ENCODE measurements at places on chromosomes 5 and 9. TPM values are rescaled to one million over a fixed set of nuclear protein-coding genes. Genes with fewer than 3 reads are reported as not detected.

Gene OMD
- total RNA-seq: 2.6 TPM

Gene ARL14EPL
- not detected for total RNA-seq

Gene RANBP3L
- not detected for total RNA-seq

Gene NKD2
- 17.1 TPM for total RNA-seq

Gene ORM2
- not detected for total RNA-seq

Gene GABRA6
- total RNA-seq: not detected

Gene ZNF883
- 2.5 TPM for total RNA-seq

Gene PRXL2C
- total RNA-seq: 37.0 TPM

Gene HAVCR2
- 14.9 TPM for total RNA-seq

Gene PRKACG
- not detected for total RNA-seq

Gene VLDLR
- total RNA-seq: 47.9 TPM

Gene ADGRD2
- not detected for total RNA-seq

Gene TRAF1
- total RNA-seq: 1.6 TPM

Gene PCDHA11
- 0.26 TPM for total RNA-seq

Gene CDC20B
- total RNA-seq: not detected

Gene RELL2
- total RNA-seq: 1.5 TPM

Gene SLC38A9
- 17.6 TPM for total RNA-seq

Gene RAPGEF6
- 18.2 TPM for total RNA-seq

Gene TIMD4
- not detected for total RNA-seq

Gene EIF4EBP3
- total RNA-seq: 22.5 TPM

Gene CKMT2
- 18.9 TPM for total RNA-seq

Gene FBXO10
- 10.6 TPM for total RNA-seq

Gene FOXD4L5
- total RNA-seq: not detected

Gene PCDHGA11
- total RNA-seq: 3.1 TPM

Gene SPATA31E1
- total RNA-seq: not detected

Gene PCDHA1
- total RNA-seq: not detected

Gene ZNF367
- 0.71 TPM for total RNA-seq

Gene SLC45A2
- total RNA-seq: not detected

Gene ANKRD34B
- total RNA-seq: 0.10 TPM

Gene GRM6
- total RNA-seq: not detected

Gene TGFBI
- total RNA-seq: 254 TPM

Gene CCDC192
- total RNA-seq: 0.51 TPM

Gene SLC34A3
- not detected for total RNA-seq

Gene SVEP1
- 359 TPM for total RNA-seq

Gene LCN9
- not detected for total RNA-seq

Gene EGFL7
- 155 TPM for total RNA-seq

Gene RNF38
- 31.3 TPM for total RNA-seq

Measured in mesenteric fat pad (tissue), 1 donor.